NCI-H2107 (cell line): ENCODE measurements at places on chromosomes 6 and 20.

DNA sequence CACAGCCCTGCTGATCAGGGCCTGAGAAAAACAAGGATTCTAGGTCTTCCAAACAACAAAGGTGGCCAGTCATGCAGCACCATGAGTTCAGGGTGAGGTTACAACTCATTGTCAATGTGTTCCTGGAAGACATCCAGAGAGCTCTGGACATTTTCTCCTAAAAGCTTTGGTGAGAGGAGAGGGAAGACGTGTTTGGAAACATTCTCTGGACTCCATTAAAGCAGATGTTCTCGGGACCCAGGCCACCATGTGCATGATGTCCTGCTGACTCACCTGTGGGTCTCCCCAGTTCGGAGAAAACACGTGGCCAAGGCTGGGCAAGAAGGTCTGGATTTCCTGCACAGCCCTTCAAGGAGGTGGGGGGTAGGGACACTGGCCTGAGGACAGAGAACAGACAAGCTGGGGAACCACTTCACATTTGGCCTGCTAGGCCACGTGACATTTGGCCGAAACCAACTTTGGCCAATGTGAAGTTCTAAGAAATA lies 61.6 kb downstream of the KCNB1 start:
- no peak for DNase-seq

GRCh38 chr20:4714818-4715217 lies 6.9 kb upstream of the PRND start:
- no peak for DNase-seq

DNA sequence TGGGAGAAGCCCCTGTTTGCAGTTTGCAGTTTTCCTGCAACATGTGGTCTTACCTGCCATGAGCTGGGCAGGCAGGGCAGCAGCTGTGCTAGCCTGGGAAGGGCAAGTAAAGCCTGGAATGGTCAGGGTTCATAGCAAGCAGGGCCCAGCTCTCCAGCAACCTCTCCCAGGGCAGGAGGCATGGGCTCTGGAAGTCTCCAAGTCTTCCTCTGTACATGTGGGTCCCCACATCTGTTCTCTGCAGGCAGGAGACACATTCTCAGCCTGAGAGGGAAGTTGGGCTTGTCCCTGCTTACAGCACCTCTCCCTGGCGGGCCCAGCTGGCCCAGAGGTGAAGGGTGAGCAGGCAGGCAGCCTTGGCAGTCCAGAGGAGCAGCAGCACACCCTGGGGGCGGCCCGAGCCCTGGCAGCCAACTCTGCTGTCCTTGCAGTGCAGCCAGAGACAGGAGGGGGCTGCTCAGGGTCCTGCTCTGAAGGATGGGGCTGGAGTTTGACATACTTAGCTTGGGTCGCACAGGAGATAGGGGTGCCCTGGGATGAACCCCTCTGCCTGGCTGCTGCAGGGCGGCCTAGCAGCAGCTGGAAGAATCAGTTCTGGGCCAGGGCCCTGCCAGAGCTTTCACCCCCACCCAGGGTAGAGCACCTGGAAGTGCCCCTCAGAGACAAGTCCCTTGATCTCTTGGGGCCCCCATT lies 176.0 kb downstream of the MRPL14 start:
- DNase-seq: no peak

GRCh38 chr6:39203436-39204159 lies 25.7 kb downstream of the KCNK5 start:
- no peak for DNase-seq

- DNase-seq: no peak
Observed at GRCh38 chr6:25617997-25618396, 34.0 kb upstream of the SCGN start.

DNA sequence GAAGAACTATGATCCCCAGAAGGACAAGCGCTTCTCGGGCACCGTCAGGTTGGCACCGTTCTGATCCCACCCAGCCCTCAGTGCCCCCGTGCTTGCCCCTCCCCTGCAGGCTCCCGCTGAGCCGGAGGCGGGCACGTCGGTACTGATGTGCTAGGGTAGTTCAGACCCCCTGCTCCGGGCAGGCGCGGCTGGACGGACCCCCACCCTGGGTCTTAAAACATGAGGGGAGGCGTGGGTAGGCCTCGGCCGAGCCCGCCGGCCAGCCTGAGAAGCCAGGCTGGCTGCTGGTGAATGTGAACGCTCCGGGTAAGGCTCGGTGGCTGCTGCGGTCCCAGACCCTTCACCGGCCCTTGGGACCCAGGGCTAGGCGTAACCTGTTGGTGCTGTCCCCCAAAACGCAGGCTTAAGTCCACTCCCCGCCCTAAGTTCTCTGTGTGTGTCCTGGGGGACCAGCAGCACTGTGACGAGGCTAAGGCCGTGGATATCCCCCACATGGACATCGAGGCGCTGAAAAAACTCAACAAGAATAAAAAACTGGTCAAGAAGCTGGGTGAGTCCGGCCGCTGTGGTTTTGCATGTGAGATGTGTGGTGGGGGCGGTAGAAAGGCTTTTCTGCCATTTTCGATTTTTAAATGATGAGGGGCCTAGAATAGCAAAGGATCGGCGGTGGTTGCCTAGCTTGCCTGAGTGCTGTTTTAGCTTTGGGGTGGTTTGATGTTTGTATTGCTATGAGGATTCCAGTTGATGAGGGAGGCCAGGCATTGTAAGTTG lies 964 bp downstream of the RPL10A start:
- no peak for DNase-seq

- no peak for DNase-seq
Observed at GRCh38 chr6:141451511-141452353, 681.0 kb upstream of the GJE1 start.

DNA sequence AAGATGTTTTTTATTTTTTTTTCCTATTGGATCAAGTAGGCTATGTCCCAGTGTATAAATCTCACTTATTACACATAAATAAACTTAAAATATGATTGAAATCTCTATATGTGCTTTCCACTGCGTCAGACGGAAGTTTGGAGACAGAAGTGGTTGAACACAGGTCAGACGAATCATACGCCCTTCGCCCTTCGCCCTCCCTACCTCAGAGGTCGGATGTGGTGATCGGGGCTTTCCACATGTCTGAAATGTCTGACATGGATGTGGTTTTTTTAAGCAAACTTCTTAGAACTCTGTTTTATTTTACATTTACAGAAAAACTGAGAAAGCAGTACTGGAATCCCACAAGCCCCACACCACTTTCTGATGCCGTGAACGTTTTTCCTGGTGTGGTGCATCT lies 344.4 kb downstream of the THBS2 start:
- no peak for DNase-seq

DNA sequence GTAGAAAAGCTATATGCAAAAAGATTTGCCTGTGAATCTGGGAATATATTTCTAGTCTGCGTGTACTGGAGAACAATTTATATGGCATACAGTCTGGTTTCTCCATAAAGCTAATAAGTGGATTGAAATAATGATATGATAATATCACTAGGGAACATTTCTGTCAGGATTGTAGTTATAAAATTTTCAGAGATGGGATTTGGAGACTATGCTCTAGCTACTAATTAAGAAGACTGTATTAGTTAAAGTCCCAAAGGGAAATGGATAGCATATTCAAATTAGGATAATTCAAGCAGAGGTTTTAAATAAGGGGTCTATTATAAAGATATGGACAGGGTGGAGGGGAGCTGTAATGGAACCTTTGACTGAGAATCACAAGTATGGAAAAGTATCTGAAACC lies 7.2 kb upstream of the STX11 start:
- no peak for DNase-seq

DNA sequence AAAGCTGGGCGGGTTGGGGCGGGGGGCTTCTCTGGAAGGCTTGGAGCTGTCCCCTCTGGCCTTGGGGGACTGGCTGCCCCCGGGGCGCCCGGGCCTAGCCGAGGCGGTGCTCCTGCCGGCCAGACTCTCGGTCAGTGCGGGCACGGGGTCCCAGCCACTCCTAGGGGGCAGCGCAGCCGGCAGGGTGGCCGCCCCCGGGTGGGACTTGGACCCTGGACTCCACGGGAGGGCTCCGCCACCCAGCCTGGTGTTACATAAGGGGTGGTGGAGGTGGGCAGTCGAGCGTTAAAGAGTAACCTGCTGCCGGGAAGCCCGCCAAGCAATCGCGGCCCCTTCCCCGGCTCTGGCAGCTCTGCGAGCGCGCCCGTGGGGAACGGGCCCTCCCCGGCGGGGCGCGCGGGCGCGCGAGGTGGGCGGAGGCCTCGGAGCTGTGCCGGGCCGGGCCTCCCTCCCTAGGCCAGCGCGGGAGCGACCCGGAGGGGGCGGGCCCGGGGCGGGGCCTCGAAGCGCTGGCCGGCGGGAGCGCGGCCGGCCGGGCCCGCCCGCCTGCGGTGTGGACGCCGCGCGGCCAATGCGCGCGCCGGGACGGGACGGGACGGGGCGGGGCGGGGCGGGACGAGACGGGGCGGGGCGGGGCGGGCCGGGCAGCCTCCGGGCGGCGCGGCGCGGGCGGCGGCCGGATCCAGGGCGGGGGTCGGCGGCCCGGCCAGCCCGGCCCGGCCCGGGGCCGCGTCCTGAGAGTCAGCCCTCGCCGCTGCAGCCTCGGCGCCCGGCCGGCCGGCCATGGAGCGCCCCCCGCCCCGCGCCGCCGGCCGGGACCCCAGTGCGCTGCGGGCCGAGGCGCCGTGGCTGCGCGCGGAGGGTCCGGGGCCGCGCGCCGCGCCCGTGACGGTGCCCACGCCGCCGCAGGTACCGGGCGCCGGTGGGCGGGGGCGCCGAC lies at the start of gene SLC2A4RG:
TSS of gene SLC2A4RG (plus strand) at position 647 of the 940 bp plus-strand sequence. CDS start at position 784, 137 bp downstream.
- DNase-seq: no peak

GRCh38 chr20:24991897-24992486 lies 559 bp downstream of the APMAP start:
- DNase-seq: no peak

- no peak for DNase-seq
Observed at GRCh38 chr6:106560996-106561685, 68.2 kb downstream of the RTN4IP1 start.

DNA sequence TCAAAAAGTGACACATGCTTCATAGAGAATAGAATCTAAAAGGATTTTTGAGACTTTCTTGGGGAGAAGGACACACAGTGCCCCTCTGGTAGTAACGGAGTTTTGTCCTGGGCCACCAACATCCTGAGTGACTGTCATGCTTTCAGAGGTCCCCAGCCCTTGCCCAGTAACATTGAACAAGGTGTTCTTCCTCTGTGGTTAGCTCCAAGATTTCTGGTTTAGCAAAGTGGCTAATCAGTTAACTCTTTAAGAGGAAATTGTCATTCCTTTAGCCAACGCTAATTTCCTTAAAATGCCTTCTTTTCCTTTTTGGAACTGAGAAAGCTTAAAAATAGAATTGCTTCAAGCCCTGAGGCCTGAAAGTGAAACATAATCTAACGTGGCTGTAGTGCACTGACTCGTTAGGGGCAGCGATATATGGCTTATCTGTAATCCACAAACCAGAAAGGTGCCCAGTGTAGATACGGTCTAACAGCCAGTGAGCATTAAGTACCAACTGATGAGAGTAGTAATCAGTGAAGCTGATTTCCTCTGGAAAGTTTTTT lies 7.8 kb downstream of the E2F3 start:
- no peak for DNase-seq

DNA sequence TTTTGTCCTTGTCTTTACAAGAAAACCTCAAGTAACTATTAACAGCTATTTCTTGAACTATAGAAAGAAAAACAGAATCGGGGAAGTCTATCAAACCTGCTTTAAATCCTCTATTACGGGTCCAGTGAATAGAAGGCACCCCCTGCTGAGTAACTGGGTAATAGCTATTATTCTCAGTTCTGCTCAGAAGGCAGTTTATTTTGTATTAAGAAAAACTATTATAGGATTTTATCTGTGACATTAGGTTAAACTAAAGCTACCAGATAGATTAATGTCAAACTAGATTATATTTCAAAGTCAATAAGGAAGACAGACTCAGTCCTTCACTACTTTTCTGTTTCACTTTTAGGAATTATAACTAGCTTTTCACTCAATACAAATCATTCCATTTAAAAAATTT lies 93.7 kb downstream of the DST start:
- no peak for DNase-seq

GRCh38 chr6:17842014-17842776 lies 135.5 kb upstream of the NUP153 start:
- no peak for DNase-seq

- DNase-seq: no peak
Observed at GRCh38 chr6:10838794-10839333, 525 bp upstream of the MAK start.

DNA sequence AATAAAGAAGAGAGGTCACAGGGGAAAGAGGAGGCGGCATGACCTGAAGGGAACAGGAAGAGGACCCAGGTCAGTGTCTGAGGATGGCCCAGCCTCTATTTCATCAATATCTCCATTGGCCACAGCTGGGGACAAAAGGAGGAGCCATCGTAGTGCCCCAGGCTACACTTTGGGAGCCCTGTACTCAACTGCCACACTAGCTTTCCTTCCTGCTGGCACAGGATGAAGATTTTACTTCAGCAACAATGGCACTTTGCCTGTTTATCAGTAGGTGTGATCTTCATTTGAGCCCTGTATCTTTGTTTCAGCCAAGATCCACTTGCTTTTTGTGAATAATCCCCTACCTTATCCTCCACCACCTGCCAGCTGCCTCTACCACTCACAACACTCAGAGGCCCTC lies 35.4 kb upstream of the RCAN2 start:
- DNase-seq: no peak

DNA sequence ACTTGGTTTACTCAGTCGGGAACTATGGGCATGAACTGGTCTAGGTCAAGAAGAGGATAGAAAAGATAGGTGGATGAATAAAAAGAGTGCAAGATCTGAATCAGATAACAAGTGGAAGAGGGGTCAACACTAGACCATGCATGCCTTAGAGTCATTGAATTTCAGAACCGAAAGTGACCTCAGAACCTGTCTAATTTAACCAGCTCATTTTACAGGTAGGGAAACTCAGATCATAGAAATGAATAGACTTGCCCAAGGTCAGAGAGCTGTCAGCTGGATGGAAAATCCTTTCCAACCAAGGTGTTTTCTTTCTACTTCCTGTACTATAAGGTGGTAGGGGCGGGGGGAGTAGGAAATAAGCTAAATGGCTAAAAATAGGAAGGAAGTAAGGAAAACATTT lies 121.4 kb upstream of the ADGRF1 start:
- no peak for DNase-seq

- DNase-seq: no peak
Observed at GRCh38 chr20:18314786-18315406, 26.6 kb downstream of the ZNF133 start.

DNA sequence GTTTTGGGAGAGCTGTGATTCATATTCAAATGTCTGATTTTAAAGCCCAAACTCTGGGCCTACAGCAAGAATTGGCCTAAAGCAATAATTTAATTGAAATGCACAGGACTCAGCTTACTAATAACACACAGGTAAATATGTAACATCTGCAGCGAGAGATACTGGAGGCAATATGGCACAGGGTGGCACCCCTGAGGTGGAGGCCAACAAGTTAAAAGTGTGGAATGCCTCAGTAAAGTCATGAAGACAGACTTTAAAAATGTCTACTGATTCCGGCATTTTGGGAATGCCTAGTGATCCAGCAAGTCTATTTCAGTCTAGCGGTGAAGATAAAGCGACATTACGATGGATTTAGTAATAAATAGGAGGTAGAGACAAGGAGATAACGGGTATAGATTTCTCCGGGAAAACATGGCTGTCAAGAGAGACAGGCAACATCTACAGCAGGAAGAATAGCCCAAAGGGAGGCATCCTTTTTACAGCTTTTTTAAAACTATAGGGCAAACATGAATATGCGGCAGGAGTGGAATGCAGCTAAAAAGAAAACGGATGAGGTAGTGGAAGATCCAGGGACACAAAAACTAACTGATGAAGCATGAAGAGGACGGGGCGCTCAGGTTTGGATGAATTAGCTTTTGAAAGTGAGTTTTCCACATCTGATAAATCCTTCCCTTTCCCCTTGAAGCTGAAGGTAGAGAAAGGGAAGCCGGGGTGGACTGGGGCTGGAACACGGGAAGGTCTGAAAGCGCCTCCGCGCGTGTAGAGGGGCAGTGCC lies 1.2 kb downstream of the NANP start:
- no peak for DNase-seq

- no peak for DNase-seq
Observed at GRCh38 chr20:57811374-57812020, 101.7 kb upstream of the PMEPA1 start.
